Upper lobe of left lung (tissue), 6 donors: ENCODE measurements at places on chromosomes 6 and 20. TPM values are rescaled to one million over a fixed set of nuclear protein-coding genes. Genes with fewer than 3 reads are reported as not detected.

DNA sequence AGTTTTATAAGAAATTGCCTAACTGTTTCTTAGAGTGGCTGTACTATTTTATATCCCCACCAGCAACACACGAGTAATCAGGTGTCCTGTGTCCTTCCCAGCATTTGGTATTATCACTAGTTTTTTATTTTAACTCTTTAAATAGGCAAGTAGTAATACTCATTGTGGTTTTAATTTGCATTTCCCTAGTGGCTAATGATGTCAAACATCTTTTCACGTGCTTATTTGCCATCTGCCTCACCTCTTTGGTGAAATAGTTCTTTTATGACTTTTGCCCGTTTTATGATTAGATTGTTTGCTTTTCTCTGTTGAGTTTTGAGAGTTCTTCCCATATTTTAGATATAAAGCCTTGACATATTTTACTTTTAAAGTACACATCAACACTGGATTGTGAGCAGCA lies 57.8 kb downstream of the GCLC start:
- no peaks in the 10 kb centered on the region for H3K36me3 ChIP-seq
- no peak overlapping the region for H3K4me3 ChIP-seq
- H3K27ac ChIP-seq = no peak overlapping the region
- peaks cover 23% of the 10 kb centered on the region for H3K4me1 ChIP-seq

GRCh38 chr6:56151609-56152224 lies 95.7 kb downstream of the COL21A1 start:
- no peak for DNase-seq
- H3K36me3 ChIP-seq = no peaks in the 10 kb centered on the region
- no peaks in the 10 kb centered on the region for H3K4me1 ChIP-seq
- no peak overlapping the region for H3K27ac ChIP-seq

DNA sequence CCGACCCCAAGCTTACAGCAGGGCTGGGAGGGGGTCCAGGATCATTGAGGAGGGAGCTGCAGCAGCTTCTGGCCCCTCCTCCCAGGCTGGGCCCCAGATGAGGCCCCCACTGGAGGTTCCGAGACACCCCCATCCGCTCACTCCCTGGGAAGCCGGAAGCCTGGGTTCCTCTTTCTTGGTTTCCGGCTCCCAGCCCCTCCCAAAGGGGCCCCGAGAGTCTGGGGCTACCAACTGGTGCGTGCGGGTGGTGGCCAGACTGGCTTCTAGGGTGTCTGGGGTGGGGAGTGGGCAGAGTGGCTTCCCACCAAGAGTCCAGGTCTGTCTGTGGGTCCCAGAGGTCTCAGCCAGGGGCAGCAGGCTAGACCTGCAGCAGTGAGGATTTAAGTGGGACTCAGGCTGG lies 2.2 kb downstream of the RGS19 start:
- H3K27me3 ChIP-seq = no peaks in the 10 kb centered on the region
- H3K4me3 ChIP-seq = peak overlapping the region; percentile 92
- peaks cover 37% of the 10 kb centered on the region for H3K36me3 ChIP-seq
- peak; percentile 48 for DNase-seq
- peak overlapping the region; percentile 90 for H3K27ac ChIP-seq

DNA sequence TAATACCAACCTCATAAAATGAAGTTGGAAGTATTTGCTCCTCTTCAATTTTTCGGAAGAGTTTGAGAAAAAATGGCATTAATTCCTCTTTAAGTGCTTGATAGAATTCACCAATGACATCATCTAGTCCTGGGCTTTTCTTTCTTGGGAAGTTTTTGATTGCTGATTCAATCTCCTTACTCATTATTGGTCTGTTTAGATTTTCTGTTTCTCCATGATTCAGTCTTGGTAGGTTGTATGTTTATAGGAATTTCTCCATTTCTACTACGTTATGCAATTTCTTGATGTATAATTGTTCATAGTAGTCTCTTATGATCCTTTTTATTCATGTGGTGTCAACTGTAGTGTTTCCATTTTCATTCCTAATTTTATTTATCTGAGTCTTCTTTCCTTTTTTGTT lies 176.9 kb upstream of the PRND start:
- no peaks in the 10 kb centered on the region for H3K4me1 ChIP-seq
- no peak overlapping the region for H3K4me3 ChIP-seq
- no peak overlapping the region for H3K27ac ChIP-seq
- DNase-seq = no peak
- no peaks in the 10 kb centered on the region for H3K36me3 ChIP-seq

DNA sequence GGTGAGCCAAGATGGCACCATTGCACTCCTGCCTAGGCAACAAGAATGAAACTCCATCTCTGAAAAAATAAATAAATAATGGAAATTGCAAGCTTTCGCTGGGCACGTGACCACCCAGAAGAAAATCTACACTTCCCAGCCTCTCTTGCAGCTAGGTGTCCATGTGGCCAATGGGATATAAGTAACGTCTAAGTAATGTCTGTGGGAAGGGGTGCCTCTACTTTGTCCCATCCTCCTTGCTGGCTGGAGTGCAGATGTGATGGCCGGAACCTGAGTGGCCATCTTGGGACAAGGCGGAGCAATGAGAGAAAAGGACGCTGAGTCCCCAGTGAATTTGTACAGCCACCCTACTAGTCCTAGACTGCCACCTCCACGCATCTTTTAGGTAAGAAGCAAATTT lies 99.8 kb upstream of the PTPN1 start:
- no peaks in the 10 kb centered on the region for H3K36me3 ChIP-seq
- no peak for DNase-seq
- H3K27me3 ChIP-seq = no peaks in the 10 kb centered on the region
- peaks cover 39% of the 10 kb centered on the region for H3K4me1 ChIP-seq
- no peak overlapping the region for H3K4me3 ChIP-seq

DNA sequence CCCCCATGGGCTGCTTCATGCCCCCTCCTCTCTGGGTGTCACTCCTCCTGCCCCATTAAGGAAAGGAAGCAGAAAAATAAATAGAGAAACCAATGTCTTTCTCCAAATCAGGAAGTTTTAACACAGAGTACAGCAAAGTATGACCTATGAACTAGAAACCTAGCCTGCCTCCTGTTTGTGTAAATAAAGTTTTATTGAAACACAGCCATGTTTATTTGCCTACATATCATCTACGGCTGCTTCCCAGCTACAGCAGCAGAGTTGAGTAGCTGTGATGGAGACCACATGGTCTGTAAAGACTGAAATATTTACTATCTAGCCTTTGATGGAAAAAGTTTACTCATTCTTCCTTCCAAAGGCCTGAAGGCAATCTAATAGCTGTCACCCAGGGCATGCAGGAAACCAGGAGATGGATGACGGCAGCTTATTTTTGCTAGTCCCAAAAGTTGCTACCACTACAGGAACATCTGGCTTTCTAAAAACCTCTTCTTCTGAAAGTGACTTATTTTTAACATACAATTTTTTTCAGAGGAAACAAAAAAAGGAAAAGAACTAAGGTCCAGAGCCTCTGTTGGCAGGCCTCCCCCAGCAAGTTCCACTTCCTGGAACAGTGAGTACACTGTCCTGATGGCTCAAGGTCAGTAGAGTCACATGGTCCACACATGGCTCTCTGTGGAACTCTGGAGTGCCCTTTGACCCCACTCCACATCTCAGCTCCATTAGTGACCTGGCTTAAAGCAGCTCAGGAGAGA lies 287.8 kb downstream of the PTPRT start:
- no peak overlapping the region for H3K27ac ChIP-seq
- no peaks in the 10 kb centered on the region for H3K4me1 ChIP-seq
- DNase-seq = no peak
- no peaks in the 10 kb centered on the region for H3K36me3 ChIP-seq

- no peak overlapping the region for H3K27ac ChIP-seq
- no peaks in the 10 kb centered on the region for H3K4me1 ChIP-seq
- H3K36me3 ChIP-seq = no peaks in the 10 kb centered on the region
- DNase-seq = no peak
- no peaks in the 10 kb centered on the region for H3K27me3 ChIP-seq
- H3K4me3 ChIP-seq = no peak overlapping the region
Measured at GRCh38 chr6:14784596-14785492, 461.0 kb upstream of the JARID2 start.

GRCh38 chr6:25943887-25944286 lies 13.4 kb upstream of the SLC17A2 start:
- no peaks in the 10 kb centered on the region for H3K36me3 ChIP-seq
- no peaks in the 10 kb centered on the region for H3K27me3 ChIP-seq
- H3K4me3 ChIP-seq = no peak overlapping the region
- no peak overlapping the region for H3K27ac ChIP-seq
- no peak for DNase-seq

DNA sequence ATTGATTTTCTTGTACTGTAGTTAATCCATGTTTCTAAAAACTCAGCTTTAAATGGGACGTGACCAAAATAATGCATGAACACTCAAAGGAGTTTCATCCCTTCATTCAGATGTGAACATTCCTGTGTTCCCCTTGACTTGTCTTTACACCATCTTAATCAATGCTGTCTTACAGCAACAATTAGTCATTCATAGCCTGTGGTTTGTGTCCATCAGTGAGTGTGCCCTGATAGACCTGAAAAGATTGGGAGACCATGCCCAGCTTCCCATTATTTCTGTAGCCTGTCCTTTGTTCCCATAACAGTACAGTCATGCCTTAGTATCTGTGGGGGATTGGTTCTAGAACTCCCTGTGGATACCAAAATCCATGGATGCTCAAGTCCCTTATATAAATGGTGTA lies 23.9 kb downstream of the NT5E start:
- no peaks in the 10 kb centered on the region for H3K4me1 ChIP-seq
- no peaks in the 10 kb centered on the region for H3K36me3 ChIP-seq
- H3K27ac ChIP-seq = no peak overlapping the region
- no peak overlapping the region for H3K4me3 ChIP-seq
- H3K27me3 ChIP-seq = no peaks in the 10 kb centered on the region

GRCh38 chr6:16168121-16168520 lies 39.2 kb downstream of the MYLIP start:
- no peak overlapping the region for H3K4me3 ChIP-seq
- no peaks in the 10 kb centered on the region for H3K36me3 ChIP-seq
- H3K27ac ChIP-seq = no peak overlapping the region
- no peaks in the 10 kb centered on the region for H3K27me3 ChIP-seq
- DNase-seq = no peak

DNA sequence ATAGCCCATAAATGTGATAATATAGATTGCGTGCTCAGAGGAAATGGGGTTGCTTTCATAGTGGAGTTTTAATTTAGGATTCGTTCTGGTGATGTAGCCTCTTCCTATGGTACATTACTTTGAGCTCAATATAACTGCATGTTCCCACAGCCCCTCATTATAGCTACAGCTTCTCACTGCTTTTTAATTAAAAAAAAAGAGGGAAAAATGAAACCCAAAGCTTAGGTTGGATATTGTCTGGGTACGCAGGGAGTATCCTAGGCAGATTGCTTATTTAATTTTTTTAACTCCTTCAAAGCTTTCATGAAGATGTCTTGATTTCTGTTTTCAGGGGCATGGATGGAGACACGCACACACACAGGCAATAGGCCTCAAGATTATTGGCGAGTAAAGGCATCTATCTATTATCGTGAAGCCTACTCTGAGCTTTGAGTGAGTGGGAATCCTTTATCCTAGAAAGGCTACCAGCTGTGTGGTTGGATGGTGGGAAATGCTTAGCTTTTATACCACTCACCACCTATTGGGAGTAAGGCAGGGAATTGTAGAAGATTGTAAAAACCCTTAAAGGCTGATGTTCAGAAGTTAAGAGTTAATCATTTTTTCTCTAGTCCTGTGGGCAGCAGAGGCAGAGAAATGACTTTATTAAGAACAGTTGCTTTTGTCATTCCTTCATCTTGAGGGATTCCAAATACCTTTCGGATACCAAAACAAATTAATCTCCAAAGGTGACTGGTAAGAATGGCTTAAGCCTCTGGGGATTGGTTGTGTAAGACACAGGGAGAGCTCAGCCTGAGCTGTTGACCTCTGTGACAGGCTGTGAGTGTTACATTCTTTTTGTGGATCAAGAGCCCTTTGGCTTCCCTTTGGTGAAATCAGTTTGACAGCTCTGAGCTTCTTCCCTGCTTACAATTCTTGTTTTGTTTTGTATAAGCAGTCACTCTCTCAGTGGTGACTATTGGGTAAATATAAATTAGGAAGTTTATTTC lies 33.4 kb downstream of the CTNNBL1 start:
- H3K4me1 ChIP-seq = peaks cover 20% of the 10 kb centered on the region
- no peaks in the 10 kb centered on the region for H3K36me3 ChIP-seq
- no peak for DNase-seq
- no peak overlapping the region for H3K27ac ChIP-seq
- H3K27me3 ChIP-seq = no peaks in the 10 kb centered on the region

GRCh38 chr6:33455051-33455450 lies 675 bp downstream of the ZBTB9 start:
- DNase-seq = no peak
- no peak overlapping the region for H3K27ac ChIP-seq
- H3K4me1 ChIP-seq = peaks cover 22% of the 10 kb centered on the region
- no peaks in the 10 kb centered on the region for H3K36me3 ChIP-seq

- DNase-seq = no peak
- no peaks in the 10 kb centered on the region for H3K36me3 ChIP-seq
- no peak overlapping the region for H3K27ac ChIP-seq
- peaks cover 5% of the 10 kb centered on the region for H3K4me1 ChIP-seq
Measured at GRCh38 chr20:58886546-58886945, 34.0 kb downstream of the GNAS start.

- H3K27ac ChIP-seq = no peak overlapping the region
- no peaks in the 10 kb centered on the region for H3K36me3 ChIP-seq
- no peak overlapping the region for H3K4me3 ChIP-seq
- H3K27me3 ChIP-seq = no peaks in the 10 kb centered on the region
- no peak for DNase-seq
- peaks cover 2% of the 10 kb centered on the region for H3K4me1 ChIP-seq
Measured at GRCh38 chr6:5514353-5514752, 253.0 kb downstream of the FARS2 start.

- H3K27me3 ChIP-seq = no peaks in the 10 kb centered on the region
- no peak overlapping the region for H3K4me3 ChIP-seq
- H3K27ac ChIP-seq = no peak overlapping the region
- H3K36me3 ChIP-seq = no peaks in the 10 kb centered on the region
Measured at GRCh38 chr6:167402195-167402686, 77.4 kb downstream of the TTLL2 start.

DNA sequence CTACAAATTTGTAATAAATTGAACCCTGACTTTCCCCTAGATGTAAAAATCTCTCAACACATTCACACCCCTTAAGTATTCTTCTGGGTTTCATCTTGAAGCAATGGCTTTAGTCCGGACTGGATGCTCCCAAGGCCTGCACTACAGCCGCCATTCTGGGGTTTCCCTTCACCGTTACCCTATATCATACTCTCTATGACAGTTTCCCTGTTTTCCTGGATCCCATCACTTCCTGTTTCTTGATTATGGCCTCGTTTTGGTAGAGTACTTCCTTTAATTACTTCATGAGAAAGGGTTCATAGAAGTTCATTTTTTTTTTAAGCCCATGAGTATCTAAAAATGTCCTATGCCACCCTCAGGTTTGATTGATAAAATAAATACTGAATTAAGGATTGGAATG lies 11.7 kb downstream of the FIG4 start:
- H3K27me3 ChIP-seq = no peaks in the 10 kb centered on the region
- H3K27ac ChIP-seq = no peak overlapping the region
- DNase-seq = no peak
- H3K4me3 ChIP-seq = no peak overlapping the region
- H3K4me1 ChIP-seq = peaks cover 9% of the 10 kb centered on the region

GRCh38 chr6:56775498-56776166 lies 132.9 kb upstream of the DST start:
- no peaks in the 10 kb centered on the region for H3K27me3 ChIP-seq
- no peak overlapping the region for H3K27ac ChIP-seq
- H3K4me3 ChIP-seq = no peak overlapping the region
- H3K36me3 ChIP-seq = no peaks in the 10 kb centered on the region

The TGM3 gene
- total RNA-seq = 1.0 TPM

The GNRH2 gene
- total RNA-seq = not detected

The TREML2 gene
- 2.0 TPM for total RNA-seq

The INSM1 gene
- not detected for total RNA-seq

The RIN2 gene
- total RNA-seq = 107 TPM

The PHIP gene
- 26.4 TPM for total RNA-seq

The SLPI gene
- total RNA-seq = 7,285 TPM

The IL20RA gene
- 44.8 TPM for total RNA-seq

The ADGRF5 gene
- total RNA-seq = 273 TPM

The CBLN4 gene
- total RNA-seq = not detected

The RPS6KA2 gene
- total RNA-seq = 166 TPM

The ELOVL2 gene
- 0.31 TPM for total RNA-seq

The MLN gene
- total RNA-seq = not detected
